Activated CD4-positive, alpha-beta T cell treated with anti-CD3 and anti-CD28 coated beads for 1 hour (primary cell): ENCODE measurements at places on chromosomes 3 and 15.

- DNase-seq = no peak
These were observed 634.1 kb downstream of the RBMS3 start for GRCh38 chr3:29914861-29915524.

GRCh38 chr3:102129760-102130608 is 280.7 kb downstream of the NFKBIZ start:
- DNase-seq = no peak

DNA sequence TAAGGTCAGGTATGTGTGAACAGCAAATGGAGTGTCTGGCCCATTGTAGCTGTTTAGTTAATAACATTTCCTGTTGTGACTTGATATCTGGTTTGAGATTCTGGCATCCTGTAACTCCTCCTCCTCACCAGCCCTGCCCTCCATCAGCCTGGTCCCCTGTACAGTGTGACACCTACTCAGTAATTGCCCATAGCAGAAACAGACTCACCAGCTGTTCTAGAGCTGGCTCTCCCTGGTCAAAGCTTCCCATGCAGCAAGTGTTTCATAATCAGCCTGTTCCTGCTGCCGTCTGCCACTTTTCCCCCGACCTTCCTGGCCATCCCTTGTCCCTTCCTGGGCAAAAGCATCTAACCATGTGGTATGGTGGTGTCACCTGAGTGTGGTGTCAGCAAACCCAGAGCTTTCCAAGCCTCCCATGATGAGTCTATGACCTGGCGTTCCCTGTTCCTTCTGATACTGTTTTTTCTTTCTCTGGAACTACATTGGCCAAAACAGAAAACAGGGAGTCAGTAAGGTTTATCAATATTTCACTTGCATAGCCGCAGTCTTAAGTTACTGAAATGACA is 55.4 kb downstream of the B3GALNT1 start:
- no peak for DNase-seq

GRCh38 chr3:107633327-107634098 is 110.8 kb downstream of the BBX start:
- DNase-seq = no peak

DNA sequence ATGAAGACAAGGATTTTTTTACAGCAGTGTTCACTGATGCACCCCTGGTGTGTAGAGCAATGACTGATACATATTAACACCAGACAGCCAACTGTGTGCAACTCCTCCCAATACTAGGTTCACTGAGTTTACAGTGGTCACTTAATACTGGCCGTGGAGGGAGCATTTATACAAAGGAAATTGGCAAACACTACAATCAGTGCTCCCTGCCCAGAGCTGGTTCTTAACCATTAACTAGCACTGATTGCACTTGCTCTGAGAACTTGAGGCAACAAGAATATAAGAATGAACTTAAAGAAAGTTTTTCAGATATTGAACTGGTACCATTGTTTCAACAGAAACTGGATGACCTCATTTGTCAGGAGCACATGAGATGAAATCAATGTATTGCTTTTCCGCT is 110.6 kb downstream of the MAGI1 start:
- no peak for DNase-seq
